ENCODE measurements at places on chromosomes 6 and 20.

GRCh38 chr6:150966786-150967185 lies 101.3 kb downstream of the MTHFD1L start:
- DNase-seq, result no peak

GRCh38 chr6:16339265-16339587 lies 100.8 kb downstream of the GMPR start:
- DNase-seq, result no peak

- DNase-seq, result peak; percentile 95
These were observed 102.6 kb downstream of the CDC5L start for GRCh38 chr6:44489910-44490604.

DNA sequence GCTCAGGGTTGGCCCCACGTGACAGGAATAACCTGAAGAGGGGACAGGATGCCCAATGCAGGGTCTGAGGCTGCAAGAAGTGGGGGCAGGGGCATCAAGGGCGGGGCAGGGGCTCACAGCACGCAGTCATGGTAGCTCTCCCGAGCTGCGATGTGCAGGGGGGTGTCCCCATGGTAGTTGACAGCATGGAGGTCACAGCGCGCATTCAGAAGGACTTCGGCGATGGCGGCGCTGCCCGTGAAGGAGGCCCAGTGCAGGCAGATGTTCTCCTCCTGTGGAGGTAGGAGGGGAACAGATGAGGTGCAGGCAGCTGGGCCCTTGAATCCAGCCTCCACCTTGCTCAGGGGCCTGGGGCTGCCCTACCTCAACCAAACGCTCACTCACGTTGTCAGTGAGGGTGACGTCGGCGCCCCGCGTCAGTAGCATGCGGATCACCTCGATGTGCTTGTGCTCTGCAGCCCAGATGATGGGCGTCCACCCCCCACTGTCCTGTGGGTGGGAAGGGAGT lies 5.8 kb upstream of the SLC44A4 start:
- DNase-seq, result no peak

DNA sequence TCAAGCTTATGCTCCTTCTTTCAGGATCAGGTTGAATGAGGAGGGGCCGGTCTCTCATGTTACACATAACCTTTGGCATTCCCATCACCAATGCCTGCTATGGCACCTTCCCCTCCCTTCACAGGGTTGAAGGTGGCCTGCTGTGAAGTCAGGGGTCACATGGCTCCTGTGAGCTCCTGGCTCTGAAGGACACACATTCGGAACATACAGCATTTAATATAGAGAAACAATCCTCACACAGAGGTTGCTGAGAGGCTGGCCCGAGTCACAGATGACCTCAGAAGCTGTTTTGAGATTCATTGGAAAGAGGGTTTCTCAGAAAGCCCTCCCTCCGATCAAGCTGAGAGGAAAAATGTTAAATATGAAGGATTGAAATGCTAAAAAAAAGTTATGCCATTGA lies 82.1 kb downstream of the PSMG4 start:
- DNase-seq, result peak; percentile 68

DNA sequence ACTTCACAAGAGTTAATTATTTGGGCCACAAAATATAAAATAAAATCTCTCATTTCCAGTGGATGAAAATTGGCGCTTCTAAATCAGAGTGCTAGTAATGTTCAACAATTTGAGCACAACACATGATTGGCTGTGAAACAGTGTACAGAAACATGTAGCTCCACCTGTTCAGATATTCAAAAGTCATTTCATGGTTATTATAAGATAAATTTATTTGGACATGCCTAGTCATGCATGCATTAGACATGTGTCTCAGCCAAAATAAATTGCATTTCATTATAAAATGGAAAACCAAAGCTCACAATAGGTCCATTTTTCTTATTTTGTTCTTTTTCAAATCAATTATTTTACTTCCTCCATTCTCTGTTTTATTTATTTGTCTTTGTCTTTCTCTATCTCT lies 374.8 kb downstream of the LMBRD1 start:
- no peak for DNase-seq

GRCh38 chr6:35723587-35723986 lies 13.2 kb upstream of the ARMC12 start:
- DNase-seq, result no peak

DNA sequence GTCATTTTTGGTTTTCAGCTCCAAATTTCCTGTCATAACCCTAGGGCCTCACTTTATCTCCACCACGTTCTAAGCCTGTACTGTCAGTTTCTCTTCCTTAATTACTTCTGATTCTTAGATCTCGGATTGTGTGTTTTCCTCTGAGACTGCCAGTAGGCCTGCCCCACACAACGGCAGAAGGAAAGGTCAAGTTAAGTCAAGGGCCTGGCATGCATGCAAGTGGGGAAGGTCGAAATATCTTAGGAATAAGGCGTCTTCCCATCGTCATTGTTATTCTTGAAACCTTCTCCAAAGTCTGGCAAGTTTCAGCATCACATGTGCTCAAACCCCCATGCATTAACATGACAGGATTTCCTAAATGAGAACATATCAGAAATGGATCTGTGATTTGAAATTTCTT lies 203.5 kb upstream of the TSHZ2 start:
- no peak for DNase-seq

DNA sequence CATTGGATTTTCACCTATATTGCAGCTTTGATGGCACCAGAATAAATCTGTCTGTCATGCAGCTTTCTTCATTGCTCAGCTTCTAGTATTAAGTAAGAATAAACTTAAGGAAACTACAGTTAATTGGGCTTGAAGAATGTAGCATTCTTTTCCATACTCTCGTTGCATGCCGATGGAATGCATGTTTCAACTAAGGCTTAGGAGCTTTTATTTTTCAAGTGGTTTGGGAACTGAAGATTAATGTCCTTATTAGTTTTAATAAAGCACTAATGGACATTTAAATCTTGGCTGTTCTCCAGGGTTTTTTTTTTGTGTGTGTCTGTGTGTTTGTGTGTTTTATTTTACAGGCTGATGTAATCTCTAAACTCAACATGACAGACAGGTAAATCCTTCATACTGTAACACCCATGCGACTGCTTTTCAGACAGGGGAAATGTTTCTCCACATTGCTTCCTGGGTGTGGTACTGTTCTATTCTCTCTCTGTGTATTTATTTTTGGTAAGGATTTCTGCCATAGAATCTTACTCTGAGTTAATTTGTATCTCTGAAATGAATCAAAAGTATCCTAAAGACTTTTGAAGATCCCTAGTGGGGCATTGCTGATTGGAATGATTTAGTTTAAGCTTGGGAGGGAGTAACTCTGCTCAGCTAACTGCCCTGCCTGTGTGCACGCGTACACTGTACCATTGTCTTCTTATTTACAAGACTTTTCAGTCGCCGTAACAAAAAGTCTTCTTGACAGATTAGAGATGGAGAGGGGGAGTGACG lies 38.0 kb downstream of the SLC9A8 start:
- no peak for DNase-seq

DNA sequence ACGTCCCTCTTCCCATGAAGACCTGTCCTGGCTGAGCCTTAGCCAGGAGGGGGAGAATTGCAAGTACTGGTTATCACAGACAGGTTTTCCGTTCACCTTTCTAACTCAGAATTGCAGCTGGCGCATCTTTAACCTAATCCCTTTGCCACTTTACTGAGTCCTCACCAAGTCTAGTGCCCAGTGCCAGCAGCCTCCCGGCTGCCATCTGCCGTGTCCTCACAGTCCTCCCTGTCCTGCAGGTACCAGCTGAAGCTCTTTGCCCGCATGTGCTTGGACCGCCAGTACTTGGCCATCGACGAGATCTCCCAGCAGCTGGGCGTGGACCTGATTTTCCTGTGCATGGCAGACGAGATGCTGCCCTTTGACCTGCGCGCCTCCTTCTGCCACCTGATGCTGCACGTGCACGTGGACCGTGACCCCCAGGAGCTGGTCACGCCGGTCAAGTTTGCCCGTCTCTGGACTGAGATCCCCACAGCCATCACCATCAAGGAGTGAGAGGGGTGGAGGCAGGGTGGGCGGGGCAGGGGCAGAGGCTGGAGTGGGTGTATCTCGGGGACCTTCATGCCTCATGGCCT lies 41.3 kb downstream of the UQCC2 start:
- DNase-seq, result no peak

- DNase-seq, result peak; percentile 84
These were observed 17.7 kb downstream of the SNX9 start for GRCh38 chr6:157840776-157841175.

GRCh38 chr6:43770372-43771209 lies 580 bp downstream of the VEGFA start:
- DNase-seq, result no peak

DNA sequence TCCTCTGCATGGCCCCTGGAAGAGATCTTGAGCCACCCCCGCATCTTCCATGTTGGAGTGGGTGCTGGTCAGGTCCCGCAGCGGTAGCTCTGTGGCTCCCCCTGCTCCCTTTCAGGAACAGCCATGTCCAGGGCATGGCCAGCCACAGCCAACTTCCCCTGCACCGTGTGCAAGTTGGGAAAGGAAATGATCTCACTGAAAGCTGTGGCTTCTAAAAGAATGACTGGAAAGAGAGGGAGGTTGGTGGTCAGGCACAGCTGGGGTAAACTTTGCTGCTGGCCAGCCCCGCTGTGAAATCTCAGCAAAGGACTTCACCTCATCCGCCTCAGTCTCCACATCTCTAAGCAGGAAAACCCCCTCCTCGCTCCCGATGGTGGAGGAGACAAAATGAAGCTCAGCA lies 153.6 kb upstream of the CST7 start:
- DNase-seq, result peak; percentile 42

GRCh38 chr6:112879920-112880413 lies 532.8 kb downstream of the RFPL4B start:
- DNase-seq, result peak; percentile 47

- no peak for DNase-seq
These were observed 16.8 kb upstream of the NAA20 start for GRCh38 chr20:20000211-20000968.

DNA sequence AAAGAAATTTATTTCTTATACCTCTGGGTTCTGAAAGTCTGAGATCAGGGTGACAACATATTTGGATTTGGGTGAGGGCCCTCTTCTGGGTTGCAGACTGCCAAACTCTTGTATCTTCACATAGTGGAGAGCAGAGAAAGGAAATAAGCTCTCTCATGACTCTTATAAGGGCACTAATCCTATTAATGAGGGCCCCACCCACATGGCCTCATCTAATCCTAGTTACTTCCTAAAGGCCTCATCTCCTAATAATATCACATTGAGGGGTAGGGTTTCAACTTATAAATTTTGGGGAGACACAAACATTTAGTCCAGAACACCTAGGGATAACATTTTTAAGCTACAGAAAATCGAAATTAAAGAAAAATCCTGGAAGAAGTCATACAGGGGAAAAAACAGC lies 5.1 kb upstream of the ZNF391 start:
- DNase-seq, result no peak

- DNase-seq, result no peak
These were observed 1.1 kb upstream of the SLC2A10 start for GRCh38 chr20:46708172-46708860.

- peak; percentile 67 for DNase-seq
These were observed 8.4 kb downstream of the TPBG start for GRCh38 chr6:82371799-82372546.

- DNase-seq, result no peak
These were observed 793 bp downstream of the GMPR start for GRCh38 chr6:16238963-16239797.

DNA sequence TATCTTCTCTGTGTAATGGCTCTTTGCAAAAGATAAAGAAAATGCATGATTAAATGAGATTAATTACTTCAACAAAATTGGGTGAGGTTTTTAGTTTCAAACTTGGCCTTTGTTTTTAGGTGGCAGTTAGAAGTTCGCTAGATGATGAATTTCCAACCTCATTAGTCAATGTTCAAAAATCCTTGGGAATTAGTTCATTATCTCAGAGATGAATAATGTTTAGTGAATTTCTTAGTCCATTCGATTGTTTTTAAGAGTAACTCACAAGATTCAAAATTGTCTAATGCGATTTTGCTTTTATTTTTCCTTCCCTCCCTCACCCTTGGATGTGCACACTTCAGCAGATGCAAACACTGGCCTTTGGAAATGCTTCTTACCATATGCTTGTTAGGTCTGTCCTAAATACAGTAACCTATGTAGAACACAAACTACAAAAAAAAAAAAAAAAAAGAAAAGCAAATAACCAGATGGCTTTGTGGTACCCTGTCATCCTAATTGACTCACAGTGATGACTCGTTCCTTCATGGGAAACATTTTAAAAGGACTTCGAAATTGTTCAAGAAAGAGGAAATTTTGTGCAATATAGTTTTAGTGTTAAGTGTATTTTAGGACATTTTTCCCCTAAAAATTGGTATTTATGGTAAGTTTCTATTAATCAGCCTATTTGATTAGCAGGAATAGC lies 66.7 kb downstream of the FAM229B start:
- DNase-seq, result peak; percentile 80

DNA sequence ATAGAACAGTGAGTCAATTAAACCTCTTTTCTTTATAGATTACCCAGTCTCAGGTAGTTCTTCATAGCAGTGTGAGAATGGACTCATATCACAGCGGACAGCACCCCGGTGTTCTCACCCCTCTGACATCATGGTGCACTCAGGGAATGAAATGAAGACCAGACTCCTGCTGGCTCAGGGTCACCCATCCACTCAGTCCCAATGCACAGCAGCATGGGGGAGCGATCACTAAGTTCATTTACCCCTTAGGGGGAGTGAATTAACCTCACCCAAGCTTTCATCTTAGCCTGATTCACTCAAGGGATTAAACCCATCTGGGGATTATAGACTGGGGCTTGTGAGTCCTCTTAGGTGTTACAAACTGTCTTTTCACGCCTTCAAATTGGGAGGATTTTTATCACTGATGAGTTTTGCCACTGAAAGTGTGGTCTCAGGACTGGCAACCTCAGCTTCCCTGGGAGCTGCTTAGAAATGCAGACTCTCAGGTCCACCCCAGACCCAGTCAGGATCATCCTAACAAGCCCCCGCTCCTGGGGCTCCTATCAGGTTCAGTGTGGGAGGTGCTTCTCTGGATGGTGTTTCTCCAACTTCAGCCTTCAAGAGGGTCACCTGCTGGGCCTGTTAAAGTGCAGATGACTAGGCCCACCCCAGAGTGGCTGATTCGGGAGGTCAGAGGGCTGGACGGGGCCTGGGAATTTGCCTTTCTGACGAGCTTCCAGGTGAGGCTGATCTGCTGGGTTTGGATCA lies 44.3 kb upstream of the FRMD1 start:
- DNase-seq, result no peak

- no peak for DNase-seq
These were observed 93.5 kb downstream of the MAP3K7 start for GRCh38 chr6:90493332-90493731.

- no peak for DNase-seq
These were observed 503.6 kb downstream of the MMUT start for GRCh38 chr6:48959251-48960060.

- DNase-seq, result peak; percentile 50
These were observed 162.4 kb upstream of the AGPAT4 start for GRCh38 chr6:161436106-161436876.

- peak; percentile 76 for DNase-seq
These were observed 20.3 kb upstream of the TENT5A start for GRCh38 chr6:81772741-81773140.

GRCh38 chr6:110282412-110282811 lies 75.7 kb downstream of the METTL24 start:
- no peak for DNase-seq

Data from fibroblast of skin of scalp (primary cell).